ENCODE measurements at places on chromosomes 1 and 21.

DNA sequence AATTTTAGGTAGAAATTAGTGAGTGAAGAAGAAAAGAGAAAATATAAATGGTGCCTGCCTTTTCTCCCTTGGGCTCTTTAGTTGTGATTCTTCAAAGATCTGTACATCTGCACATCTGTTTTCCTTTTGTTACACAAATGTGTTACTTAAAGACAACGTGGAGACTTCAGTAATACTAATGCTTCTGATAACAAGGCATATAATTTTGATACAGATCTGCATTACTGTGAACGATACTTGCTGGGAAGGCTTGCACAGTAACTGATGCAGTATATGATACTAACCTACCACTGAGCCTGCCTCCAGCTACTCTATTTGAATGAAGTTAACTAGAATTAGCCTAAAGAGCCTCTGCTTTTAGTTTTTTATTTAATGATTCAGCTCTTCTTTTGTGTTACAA is 244.6 kb downstream of the COL11A1 start:
- no peak for DNase-seq

- no peak for DNase-seq
These were observed 7.4 kb downstream of the GJA4 start for GRCh38 chr1:34800214-34800613.

- DNase-seq: no peak
These were observed 17.6 kb downstream of the RNF11 start for GRCh38 chr1:51253691-51254090.

DNA sequence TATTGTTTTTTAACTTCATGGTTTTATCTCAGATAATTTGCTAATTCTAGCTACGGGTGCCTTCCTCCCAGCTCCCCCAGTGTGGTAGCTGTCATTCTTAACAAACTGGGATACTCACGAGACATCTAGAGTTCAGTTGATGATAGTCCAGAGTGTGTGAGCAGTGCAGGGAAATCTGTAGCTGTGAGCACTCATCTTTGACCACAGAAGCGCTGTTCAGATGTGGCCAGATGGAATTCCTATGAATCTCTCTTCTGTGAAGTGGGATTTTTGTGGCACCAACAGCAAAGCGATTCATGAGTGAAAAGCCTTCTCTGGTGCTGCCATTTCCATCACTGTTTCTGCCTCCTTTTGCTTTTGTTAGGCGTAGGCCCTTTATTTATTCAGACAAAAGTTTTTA is 125.1 kb downstream of the NFIA start:
- no peak for DNase-seq

- no peak for DNase-seq
These were observed 38.7 kb downstream of the HS2ST1 start for GRCh38 chr1:86953167-86953566.

GRCh38 chr1:214662223-214662785 is 59.3 kb downstream of the CENPF start:
- DNase-seq: no peak

DNA sequence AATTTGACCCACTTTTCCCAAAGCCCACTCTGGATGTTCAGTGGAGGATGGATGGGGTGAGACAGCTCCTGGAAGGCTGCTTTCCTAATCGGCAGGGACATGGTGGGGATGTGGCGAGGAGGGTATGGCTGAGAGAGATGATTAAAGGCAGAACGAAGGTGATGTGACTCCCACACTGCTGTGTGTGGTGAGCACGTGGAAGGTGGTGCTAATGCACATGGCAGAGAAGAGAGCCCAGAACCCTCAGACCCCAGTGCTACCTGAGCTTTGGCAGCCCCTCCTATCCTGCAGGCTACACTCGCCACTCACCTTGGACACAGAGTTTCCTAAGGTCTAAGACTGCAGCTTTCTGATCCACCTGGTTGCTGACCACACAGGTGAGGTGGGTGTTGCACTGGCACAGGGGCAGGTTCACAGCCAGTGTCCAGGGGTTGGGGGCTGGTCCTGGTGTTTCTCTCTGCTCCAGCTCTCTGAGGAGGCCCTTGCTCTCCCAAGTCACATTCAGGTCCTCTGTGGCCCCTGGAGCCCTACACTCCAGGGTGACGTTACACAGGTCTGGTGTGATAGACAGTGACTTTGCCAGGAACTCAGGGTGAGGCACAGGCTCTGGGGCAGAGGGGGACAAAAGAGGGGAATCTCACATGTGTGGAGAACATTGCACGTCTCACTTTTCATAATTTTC is 151.4 kb upstream of the ETV3 start:
- no peak for DNase-seq

- no peak for DNase-seq
These were observed 69.6 kb upstream of the KCNK1 start for GRCh38 chr1:233544304-233544703.

- DNase-seq: peak; percentile 25
These were observed 910 bp downstream of the RUNX1 start for GRCh38 chr21:35048183-35048601.

DNA sequence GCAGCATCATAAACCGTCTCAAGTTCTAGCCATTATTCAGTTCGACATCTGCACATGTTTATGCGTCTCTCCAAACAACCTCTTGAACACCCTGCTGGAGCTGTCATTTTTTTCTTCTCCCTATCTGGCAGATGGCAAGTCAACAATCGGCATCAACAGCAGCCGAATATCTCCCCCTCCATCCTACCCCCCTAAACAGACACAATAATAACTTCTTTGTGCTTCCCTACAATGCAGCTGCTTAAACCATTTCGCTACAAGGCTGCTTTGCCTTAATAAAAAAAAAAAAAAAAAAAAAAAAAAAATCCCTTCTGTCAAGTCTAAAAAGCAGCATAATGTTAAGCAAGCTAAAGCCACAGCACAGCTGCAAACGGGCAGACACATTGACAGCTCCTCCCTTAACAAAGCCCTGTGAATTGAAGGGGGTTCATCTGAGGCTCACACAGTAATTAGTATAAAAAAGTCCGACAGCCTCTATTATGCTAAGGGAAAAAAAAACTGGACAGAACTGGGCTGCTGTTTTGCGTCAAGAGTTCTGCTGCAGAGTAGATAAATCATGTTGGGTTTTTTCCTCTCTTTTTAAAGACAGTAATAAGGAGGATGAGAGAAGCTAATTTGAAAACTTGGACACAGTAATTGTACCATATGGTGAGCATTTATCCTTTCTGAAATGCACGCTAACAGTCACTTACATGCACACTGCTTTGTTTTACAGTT is 136.4 kb downstream of the AKT3 start:
- DNase-seq: peak; percentile 26

- no peak for DNase-seq
These were observed 66.8 kb downstream of the ACBD6 start for GRCh38 chr1:180435566-180435965.

Measured in AG08395 (cell line).